ENCODE measurements at places on chromosomes 13 and 19. TPM values are rescaled to one million over a fixed set of nuclear protein-coding genes. Genes with fewer than 3 reads are reported as not detected.

Gene FBXO17
- total RNA-seq: 30.0 TPM

Gene PLIN4
- total RNA-seq: 58.1 TPM

GRCh38 chr13:56400774-56401173, 739.9 kb upstream of the PRR20A start:
- DNase-seq: no peak

DNA sequence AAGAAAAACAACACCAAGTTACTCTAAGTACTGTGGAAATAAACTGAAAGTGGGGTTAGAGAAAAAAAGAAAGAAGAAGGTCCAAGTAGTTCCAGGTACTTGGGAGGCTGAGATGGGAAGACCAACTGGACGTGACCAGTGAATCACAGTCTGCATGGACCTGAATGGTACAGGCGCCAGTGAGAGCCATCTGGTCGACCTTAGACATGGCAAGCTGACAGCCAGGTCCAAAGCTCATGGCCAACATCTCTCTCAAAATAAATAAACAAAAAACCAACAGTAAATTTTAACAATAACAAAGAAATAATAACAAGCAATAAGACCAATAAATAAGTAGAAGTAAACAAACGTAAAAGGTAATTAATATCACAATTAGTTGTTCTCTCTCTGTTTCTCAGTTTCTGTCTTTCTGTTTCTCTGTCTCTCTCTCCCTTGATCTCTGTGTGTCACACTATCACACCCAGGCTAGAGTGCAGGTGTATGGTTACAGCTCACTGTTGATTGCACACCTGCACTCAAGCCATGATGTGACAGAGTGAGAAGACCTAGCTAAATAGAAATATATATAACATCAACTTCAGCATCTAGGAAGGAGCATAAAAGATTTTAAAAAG, 31.6 kb upstream of the ZNF724 start:
- DNase-seq: no peak

GRCh38 chr13:33033986-33034385, 17.8 kb downstream of the KL start:
- DNase-seq: no peak

Gene ZNF554
- 7.2 TPM for total RNA-seq

DNA sequence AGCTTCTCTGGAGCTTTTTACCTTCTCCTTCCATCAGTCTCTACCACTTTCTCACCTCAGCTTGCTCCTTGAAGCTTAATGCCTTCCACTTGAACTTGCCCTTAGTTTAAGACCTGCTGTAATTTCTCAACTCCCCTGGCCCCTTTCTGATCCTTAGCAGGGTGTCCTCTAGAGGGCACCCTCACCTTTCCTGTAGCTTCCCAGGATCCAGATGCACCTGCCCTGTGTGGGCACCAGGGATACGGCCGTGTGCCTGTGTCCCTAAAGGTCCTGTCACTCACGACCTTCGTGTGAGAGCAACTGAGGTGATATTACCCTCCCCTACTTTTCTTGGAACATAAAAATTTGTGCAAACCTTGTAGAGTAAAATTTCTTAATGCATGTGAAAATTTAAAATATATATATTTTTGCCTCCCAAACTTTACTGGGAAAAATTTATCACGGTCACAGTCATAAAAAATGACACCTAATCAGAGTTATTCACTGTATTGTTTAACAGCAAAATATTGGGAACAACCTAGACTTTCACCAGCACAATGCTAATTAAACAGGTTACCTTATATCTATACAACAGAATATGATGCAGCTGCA, 46.4 kb downstream of the PSG3 start:
- DNase-seq: no peak

Gene NDFIP2
- total RNA-seq: 31.8 TPM

- DNase-seq: no peak
Observed at GRCh38 chr13:23731709-23732108, 157.5 kb downstream of the MIPEP start.

DNA sequence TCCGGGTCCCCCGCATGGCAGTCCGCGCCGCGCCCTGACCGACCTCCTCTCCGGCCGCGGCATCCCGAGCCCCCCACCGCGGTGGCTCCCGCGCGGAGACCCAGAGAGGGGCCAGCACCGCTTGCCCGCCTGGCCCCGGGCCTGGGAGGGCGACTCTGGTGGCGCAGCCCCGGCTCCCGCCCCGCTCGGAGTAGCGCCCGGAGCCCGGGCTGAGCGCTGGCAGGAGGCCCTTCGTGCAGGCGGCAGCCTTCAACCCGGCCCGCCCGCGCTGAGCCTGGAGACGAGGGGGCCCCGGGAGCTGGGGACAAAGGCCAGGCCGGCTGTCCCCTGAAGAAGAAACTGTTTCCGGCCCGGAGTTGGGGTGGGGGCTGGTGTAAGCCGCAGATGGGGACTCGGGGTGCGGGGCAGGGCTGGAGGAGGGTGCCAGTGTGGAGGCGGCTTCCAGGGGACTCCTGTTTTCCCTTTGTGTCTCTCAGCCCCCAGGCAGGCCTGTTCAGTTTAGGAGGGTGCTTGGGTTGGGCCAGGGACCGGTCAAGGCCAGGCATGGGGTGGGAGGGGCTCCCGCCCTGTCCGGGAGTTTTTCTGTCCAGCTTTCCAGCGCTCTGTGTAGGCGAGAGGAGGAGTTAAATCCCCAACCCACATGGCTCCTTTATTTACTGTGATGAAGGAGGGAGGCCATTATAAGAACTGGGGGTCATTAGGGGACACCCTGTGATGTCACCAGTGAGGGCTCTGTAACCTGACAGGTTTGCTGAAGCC, 935 bp downstream of the LRP3 start:
- DNase-seq: no peak

Gene THSD1
- total RNA-seq: 13.4 TPM

Gene KCNRG
- total RNA-seq: 0.45 TPM

DNA sequence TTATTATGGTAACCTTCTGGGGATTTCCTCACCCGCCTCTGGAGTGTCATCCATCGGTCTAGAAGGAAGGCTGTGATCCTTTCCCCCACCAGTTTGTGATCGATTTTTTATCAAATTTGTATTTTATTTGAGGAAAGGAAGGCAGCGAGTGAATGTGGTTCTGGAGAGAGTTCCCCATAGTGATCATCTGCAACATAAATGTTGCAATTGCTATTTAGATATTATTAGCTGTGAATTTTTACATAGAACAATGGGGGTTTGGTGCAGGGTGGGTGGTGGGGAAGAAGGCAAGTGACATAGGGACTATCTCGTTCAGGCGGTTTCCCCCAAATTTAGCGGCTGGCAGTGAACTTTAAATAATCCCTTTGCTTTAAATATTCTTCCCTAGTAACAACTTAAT, 1.2 kb downstream of the CDK8 start:
- no peak for DNase-seq

DNA sequence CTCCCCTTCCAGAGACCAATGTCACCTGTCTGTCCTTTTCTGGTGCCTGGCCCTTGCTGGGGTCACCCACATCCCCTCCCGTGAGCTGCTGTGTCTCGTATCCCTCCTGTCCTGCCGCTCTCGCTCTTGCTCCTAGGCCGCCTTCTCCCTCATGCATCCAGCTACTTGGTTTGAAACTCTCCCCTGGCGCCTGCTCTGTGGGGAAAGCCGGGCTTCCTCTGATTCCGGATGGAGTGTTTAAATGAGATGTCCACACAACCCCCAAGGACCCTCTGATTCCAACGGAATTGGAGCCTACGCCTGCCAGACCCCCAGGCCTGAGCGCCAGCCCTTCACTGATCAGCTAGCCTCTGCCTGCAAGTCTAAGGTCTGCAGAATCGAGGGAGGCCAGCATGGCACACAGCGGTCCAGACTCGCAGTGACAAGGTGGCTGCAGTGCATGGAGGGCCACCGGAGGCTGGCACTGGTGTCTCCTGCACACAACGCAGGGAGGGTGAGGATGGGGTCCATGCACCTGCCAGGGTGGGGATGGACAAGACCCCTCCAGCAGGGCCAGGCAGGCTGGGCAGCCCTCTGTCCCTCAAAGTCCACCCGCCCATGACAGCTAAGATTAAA, 47.2 kb downstream of the RFX2 start:
- DNase-seq: peak; percentile 53

DNA sequence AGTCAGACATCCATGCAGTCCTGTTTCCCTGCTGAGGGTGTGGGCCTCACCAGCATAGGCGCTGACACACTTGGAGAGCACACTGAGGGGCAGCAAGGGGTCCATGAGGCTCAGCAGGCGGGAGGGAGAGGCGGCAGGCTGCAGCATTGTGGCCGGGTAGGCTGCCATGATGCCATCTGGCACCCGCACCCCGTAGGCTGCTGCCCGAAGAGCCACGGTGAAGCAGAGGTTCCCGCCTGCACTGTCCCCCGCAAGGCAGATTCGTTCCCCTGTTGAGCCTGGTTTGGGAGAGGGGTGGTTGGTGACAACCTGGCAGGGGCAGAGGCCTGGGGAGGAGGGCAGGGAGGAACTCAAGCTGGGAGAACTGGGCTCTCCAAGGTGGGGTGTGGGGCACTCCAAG, 16.0 kb upstream of the CNFN start:
- DNase-seq: no peak

DNA sequence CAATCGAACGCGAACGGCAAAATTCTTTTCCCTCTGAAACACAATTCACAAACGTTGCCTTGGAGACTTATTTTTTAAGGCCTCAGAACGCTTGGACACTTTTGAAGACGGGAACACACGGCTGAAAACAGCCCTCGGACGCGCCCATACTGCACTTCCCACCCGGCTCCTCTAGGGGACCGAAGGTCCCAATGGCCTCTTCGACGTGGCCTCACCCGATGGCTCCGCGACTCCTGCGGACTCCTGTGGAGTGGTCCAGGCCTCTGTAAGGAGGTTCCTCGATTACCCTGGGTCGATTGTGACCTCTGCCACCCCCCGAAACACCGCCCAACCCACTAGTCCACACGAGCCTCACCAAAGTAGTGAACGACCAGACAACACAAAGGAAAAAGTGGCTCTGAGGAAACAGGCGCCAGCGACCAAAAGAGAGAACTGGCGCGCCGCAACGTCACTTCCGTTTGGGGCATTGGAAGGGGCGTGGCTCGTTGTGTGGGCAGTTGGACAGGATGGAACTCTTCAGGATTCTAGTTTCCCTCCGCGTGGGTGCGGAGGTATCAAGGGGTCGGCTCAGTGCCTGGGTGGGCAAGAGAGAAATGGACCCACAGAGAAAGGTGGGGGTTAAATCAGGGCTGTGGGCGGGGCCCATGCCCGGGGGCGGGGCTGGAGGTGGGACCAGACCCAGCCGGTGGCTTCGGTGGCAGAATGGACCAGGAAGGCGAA, at the start of gene ZNF560:
ZNF560 (minus strand) TSS at position 434 of the 720 bp plus-strand sequence. CDS start 23,303 bp downstream, outside the sequence.
- DNase-seq: no peak

GRCh38 chr19:57465680-57466381, 8.9 kb upstream of the VN1R1 start:
- no peak for DNase-seq

- no peak for DNase-seq
Observed at GRCh38 chr13:33441015-33441414, 155.5 kb upstream of the STARD13 start.

DNA sequence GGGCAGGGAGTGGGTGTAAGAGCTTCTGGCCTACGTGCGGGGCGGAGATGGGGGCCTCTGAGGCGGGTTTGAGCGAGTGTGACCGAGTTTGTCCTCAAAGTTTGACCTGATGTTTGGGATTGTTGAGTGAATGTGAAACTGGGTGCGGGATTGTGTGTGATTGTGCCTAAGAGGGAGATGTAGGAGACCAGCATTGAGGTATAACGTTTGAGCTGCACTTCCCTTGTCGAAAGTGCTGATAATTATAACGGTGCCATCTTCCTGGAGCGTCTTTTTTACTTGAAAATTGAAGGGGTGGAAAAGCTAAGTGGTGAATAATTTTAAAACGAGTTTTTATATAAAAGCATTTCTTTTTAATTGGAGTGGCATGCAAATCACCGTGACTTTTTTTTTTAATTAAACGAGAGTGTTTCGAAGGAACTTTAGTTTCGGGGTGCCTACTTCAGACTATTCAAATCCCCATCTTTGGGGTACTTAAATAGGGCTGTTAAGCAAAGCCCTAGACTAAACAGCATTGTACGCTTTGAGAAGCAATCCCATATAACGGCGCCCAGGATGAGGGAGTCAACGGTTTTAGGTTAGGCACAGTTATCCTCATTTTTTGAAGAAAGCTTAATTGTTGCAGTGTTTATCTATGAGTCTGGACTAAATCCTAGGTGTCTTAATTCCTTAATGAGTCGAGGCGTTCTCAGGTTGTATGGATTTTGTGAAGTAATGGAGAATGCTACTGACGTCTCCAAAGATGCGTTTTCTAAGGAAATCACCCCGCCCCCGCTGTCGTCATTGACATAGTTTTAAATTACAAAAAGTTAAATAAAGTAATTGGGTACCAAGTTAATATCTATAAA, 594 bp downstream of the ZNF146 start:
- no peak for DNase-seq

DNA sequence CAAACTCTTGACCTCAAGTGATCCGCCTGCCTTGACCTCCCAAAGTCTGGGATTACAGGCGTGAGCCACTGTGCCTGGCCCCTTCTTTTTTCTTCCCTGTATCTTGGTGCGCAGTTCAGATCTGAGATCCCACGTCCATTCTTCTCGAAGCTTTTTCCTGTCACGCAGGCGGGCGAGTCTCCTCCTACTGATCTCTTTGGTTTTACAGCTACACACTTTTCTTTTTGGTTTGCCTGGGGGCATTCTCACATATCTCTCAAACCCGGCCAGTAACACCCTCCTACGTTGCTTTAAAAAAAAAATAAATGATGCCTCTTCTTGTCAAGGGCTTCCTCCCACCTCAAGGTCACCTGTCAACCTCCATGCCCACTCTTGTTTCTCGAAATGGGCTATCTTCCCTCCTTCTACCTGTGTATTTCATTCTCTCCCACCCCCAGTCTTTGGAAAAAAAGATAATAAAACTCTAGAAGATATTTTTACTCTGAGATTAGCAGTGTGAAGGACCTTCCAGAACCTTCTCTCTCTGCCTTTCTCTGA, 12.1 kb downstream of the TMPRSS9 start:
- no peak for DNase-seq

DNA sequence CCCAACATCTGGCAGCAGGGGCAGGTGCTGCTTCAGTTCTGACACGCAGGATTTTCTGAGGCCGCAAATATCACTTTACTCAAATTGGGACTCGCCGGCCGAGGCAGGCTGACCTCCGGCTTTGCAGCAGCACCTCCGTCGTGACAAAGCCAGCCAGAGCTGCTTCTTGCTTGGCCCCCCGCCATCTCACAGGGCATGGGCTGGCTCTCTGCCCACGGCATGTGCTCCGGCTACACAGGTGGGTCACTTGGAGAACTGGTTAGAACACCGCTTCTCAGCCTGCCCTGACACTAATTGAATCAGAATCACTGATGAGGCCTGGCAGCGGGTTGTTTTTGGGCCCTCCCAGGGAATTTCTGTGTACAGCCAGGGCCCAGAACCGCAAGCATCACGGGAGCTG, 112.3 kb downstream of the SLC7A1 start:
- DNase-seq: no peak

Gene GTF2F2
- total RNA-seq: 37.1 TPM

- DNase-seq: no peak
Observed at GRCh38 chr19:48613852-48614435, 932 bp downstream of the FAM83E start.

- DNase-seq: no peak
Observed at GRCh38 chr19:51036519-51036918, 1.7 kb upstream of the KLK12 start.
